ENCODE measurements at places on chromosomes 13 and 19.

DNA sequence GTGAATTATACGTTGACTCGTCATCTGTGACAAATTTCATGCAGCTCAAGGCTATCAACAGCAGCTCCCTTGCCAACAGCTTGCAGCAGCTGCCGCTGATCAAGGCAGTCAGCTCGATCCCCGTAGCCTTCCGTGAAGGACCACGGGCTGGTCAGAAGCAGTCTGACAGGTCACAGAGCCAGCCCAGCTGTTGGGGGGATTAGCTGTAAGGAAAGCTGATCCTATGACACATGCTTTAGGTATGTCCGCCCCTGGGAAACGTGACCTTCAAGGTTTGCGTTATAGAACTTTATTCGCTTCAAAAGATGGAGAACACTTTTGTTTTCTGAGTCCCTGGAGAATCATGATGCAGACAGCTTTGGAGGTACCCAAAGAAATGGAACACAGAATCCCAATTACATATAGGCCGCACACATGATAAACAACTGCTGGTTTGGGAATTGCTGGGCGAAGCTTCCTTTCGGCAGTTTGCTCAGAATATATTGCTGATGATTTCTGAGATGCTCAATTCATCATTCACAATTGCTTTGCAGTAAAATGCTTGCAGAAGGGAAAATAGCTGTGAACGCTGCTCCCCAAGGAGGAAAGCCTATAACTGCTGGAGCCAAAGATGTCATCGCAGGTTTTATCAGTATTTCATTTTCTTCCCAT, 62.6 kb upstream of the USP29 start:
- no peak for DNase-seq

DNA sequence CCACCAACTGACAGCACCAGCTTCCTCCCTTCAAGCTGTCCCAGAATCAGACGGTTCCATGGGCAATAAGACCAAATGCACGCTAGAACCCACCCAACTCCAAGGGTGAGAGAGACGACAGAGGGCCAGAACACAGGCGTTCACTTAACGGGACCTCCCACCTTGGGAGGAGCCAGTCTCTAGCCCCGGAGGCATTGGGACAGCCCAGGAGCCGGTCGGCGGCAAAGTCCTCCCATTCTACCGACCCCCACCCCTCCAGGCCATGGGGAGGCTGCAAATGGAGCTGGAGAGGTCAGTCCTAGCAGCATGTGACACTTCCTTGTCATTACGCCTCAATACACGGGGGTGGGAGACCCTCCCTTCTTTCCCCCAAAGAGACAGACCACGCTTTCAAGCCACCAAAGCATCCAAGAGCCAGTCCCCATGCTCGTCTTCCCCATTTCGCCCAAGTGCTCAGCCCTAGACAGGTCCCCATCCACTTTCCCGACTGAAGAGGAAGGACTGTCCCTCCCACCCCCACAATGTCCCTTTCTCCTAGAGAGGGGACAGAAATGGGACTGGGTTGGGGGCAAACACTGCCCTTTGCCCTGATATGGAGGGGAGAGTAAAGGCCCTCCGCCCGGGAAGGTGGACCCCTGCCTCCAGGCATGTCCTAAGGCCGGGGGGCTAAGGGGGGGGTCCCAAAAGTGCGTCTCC, 964 bp downstream of the KHSRP start:
- DNase-seq = peak; percentile 39

GRCh38 chr19:9052894-9053293, 34.0 kb upstream of the OR1M1 start:
- no peak for DNase-seq

DNA sequence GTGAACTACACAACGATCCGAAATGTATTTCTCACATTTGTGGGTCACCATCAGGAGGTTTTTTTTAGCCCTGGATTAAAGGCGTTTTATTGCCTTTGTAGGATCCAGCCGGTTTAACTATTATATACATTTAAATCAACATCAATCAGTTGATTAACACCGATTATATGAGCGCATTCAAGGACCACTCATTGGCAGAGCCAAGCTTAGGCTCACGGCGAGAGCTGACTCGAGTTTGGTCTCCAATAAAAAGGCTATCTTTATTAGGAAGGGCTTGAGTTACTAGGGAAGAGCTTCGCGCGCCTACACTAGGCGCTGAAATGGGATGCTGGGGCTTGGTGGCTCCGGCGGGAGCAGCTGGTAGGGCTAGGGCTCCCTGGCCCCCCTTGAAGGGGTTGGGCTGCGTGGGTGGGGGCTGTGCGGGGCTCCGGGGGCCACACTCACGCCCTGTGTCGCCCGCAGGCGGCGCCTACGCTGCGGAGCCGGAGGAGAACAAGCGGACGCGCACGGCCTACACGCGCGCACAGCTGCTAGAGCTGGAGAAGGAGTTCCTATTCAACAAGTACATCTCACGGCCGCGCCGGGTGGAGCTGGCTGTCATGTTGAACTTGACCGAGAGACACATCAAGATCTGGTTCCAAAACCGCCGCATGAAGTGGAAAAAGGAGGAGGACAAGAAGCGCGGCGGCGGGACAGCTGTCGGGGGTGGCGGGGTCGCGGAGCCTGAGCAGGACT, 4.2 kb downstream of the PDX1 start:
- no peak for DNase-seq

DNA sequence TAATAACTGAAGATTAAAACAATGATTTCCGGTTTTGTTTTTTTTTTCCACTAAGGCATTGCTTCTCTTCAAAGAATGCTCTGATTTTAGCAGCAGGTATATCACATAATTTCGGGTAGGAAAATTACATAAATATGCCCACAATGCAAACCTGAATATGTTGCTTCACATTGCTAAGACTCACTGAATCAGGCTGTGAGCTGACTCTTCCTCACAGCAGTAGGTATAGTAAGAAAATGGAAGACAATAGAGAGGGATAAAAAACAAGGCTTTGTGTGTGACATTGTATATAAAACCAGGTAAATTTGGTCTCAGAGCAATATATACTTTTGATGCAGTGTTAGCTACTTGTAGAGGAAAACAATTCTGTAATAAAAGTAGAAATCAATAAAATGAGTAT, 1355.0 kb downstream of the OLFM4 start:
- DNase-seq = no peak

- no peak for DNase-seq
Measured at GRCh38 chr19:52297601-52298364, 814 bp downstream of the ZNF480 start.

GRCh38 chr13:113730258-113730691, 28.8 kb upstream of the TMEM255B start:
- DNase-seq = no peak

DNA sequence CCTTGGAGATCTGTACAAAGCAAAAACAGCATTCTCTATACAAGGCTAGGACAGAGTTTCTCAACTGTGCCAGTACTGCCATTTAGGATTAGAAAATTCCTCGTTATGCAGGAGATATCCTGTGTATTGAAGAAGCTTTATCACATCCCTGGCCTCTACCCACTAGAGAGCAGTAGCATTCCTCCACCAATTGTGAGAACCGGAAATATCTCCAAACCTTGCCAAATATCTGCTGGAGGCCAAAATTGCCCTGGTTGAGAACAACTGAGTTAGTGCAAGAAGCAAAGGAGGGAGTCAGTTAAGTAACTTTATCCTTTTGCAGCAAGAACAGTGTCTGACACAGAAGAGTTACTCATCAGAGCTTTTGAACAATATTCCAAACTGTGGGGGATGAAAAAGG, 16.2 kb upstream of the FREM2 start:
- DNase-seq = no peak

- DNase-seq = peak; percentile 49
Measured at GRCh38 chr13:42048684-42049453, 421 bp downstream of the DGKH start.

GRCh38 chr19:55088543-55089341, 13.1 kb downstream of the EPS8L1 start:
- peak; percentile 78 for DNase-seq

DNA sequence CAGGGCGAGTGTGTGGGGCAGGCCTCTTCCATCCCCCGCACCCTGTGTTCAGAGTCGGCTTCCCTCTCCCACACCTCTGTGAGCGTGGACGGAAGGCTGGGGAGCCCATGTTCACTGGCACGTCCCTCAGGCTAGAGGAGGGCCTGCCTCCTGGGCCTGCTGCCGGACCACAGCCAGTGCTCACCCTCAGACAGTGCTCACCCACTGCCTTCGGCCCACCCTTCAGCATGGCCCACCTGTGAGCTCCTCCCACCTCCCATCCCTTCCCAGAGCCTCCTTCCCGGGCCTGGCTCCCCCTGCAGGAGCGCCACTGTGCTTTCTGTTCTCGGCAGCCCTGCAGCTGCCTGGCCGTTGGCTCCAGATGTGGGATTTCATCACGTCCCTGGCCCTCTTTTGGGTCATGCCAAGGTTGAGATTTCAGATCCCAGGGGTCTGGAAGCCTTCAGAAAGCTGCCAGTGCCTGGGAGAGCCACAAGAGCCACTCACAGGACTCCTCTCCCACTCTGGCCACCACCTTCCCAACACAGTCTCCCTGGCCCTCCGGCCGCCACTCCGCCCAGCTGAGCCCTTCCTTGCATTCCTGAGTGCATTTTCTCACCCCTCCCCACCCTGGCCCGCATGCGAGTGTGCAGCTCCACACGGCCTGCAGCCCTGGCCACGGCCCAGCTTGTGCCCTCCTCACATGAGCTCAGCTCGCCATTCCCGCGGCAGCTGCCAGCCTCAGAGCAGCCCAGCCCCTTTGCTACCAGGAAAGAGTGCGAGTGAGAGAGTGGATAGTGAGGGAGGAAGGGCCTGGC, 25.3 kb downstream of the CAPN12 start:
- DNase-seq = no peak

- peak; percentile 54 for DNase-seq
Measured at GRCh38 chr19:16714702-16715287, 4.9 kb upstream of the NWD1 start.

GRCh38 chr19:2703691-2704216, 1.3 kb upstream of the GNG7 start:
- DNase-seq = no peak

DNA sequence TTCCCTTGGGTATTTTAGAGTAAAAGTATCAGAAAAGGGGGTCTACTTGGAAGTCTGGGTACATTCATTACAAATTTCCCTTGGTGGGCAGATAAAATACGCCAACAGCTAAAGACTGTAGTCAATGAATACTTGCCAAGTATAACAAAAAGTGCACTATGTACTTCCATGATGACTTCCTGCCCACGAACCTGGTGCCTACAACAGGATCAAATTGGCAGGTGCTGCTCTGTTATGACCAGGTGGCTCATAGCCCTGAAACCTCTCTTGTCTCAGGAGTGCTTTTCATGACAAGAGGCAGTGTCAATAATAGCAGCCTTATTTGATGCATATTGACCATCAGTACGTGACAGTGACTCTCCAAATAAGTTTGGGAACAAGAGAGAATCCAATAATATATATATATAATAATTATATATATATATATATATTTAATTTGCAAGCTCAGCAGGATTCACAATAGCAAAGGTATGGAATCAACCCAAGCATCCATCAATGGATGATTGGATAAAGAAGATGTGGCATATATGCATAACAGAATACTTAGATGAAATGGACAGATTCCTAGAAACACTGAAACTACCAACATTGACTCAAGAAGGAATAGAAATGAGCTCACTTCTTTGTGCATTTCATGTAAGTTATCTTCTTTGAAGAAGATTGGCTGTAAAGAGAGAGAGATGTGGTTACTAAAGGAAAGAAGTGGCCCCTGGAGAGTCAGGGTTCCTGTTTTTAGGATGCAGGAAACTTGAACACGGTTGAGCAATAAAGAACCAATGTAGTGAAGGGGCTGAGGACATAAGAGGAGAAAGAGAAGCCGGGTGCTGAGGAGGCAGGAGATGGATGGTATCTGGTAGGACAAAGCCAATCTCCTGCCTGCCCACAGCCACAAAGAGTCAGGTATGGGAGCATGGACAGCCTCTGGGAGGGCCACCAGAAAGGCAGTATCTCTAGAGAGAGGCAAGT, 52.0 kb upstream of the GTF2F2 start:
- no peak for DNase-seq

GRCh38 chr19:10291554-10292205, 1.9 kb downstream of the ICAM5 start:
- no peak for DNase-seq

DNA sequence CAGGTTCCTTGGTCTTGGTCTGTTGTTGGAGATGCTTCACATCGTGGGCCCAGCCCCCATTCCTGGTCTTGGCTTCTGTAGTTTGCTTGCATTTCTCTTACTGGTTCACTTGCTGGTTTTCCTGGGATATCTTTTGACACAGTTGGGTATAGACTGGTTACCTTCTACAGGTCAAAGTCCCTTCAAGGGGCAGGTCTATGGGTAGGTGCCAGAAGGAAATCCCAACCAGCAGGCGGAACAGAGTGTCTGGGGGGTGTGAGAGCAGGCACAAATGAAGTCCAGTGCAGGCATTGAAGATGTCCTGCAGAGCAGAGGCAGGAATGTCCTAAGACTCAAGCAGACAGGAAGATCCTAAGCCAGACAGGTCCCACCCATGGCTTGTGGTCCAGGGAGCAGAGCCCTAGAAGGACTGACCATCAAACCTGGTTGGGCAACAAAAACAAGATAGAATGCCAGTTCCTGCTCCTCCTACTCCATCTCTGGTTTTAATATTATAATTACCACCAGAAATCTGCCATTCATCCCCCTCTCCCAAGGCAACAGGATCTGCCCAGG, 17.7 kb upstream of the WASF3 start:
- DNase-seq = no peak

DNA sequence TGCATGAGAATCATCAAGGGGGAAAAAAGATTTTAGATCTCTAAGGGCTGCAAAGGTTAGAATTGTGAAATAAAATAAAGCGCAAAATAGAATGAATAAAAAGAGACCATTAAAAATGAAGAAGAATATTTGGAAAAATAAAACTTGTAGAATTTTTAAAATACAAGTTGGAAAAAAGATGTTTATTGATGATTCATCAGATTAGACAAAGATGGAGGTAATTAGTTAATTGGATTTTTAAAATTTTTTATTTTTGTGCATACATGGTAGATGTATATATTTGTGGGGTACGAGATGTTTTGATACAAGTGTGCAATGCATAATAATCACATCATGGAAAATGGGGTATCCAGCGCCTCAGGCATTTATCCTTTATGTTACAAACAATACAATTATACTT, 143.3 kb downstream of the MAB21L1 start:
- no peak for DNase-seq

DNA sequence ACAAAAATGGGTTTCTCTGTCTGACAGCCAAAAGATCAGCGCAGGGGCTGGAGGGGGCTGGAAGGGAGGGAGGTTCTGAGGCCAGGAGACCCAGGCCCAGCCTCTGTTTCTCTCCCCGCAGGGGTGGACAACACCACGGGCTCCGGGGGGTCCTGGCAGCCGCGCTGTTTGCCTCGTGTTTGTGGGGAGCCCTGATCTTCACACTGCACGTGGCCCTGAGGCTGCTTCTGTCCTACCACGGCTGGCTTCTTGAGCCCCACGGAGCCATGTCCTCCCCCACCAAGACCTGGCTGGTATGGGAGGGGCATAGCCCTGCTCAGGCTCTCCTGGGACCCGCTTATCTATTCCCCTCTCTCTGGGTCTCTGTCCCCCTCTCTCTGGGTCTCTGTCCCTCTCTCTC, 9.6 kb downstream of the CPT1C start:
- DNase-seq = no peak

DNA sequence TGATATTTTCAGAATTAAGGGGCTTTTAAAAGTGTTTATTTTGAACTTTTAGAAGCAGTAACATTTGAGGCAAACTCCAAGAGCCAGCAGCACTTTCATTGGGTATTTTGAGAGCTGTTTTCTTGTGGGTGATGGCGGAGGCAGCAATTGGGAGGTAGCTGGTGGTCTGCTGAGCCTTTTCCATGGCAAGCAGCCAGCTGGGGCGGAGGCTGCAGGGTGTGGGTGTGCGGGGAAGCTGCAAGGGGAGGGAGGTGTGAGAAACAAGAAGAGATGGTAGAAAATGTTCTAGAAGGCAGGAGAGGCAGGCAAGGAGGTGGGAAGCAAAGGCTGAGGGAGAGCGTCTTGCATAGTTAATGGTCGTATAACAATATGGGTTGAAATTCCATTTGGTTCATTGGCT, 223.4 kb upstream of the HTR2A start:
- no peak for DNase-seq
